ENCODE measurements at places on chromosomes 11 and 22. TPM values are rescaled to one million over a fixed set of nuclear protein-coding genes. Genes with fewer than 3 reads are reported as not detected.

Gene MAPK11
- 77.7 TPM for total RNA-seq

GRCh38 chr11:74255741-74256375, 55.6 kb downstream of the P4HA3 start:
- H3K36me3 ChIP-seq: peaks cover 6% of the 10 kb centered on the region
- peak; percentile 71 for DNase-seq
- no peaks in the 10 kb centered on the region for H3K4me1 ChIP-seq
- no peaks in the 10 kb centered on the region for H3K27me3 ChIP-seq
- no peak overlapping the region for H3K27ac ChIP-seq
- H3K4me3 ChIP-seq: no peak overlapping the region

DNA sequence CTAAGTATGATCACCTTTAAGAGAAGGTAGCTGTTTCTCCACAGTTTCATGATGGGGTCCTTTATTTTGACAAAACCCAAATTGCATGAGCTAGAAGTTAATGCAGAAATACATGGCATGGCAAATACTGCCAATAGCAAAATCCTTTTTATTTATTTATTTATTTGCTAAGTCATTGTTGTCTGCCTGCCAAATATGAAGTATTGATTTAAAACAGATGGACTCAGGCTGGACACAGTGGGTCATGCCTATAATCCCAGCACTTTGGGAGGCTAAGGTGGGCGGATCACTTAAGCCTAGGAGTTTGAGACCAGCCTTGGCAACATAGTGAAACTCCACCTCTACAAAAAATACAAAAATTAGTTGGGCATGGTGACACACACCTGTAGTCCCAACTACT, 52.4 kb downstream of the LARGE2 start:
- no peaks in the 10 kb centered on the region for H3K4me1 ChIP-seq
- H3K36me3 ChIP-seq: peaks cover 10% of the 10 kb centered on the region
- no peak for DNase-seq

DNA sequence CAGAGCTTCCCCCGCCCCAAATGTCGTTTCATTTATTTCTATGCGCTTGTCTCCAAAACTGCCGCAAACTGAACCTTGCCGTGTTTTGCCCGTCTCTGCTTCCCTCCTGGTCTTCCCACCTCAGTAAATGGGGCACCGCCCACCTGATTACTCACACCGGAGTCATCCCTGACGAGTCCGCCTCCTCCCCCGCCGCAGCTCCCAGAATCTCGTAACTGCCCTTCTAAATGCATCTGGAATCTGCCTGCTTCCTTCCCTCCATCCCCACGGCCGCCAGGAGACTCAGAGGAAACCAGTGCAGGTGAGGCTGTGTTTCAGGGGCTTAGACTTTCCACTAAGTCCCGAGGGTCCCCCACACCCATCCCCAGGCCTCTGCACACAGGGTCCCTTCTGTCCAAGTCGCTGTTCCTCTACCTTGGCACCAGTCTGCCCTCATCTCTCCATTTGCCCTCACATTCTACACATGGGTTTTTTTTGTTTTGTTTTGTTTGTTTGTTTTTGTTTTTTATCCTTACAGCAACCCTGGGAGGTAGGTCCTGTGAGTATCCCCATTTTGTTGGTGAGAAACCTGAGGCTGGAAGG, 62.6 kb upstream of the PHF21B start:
- peak overlapping the region; percentile 31 for H3K4me3 ChIP-seq
- peaks cover 10% of the 10 kb centered on the region for H3K4me1 ChIP-seq
- no peaks in the 10 kb centered on the region for H3K36me3 ChIP-seq
- no peak for DNase-seq

Gene ACR
- total RNA-seq: 0.21 TPM
